NCI-H1105 treated with DMSO at 0.1 percent for 48 hours (cell line): ENCODE measurements at places on chromosomes 12 and 14.
A peak's percentile ranks its signal among the peaks of the same experiment; 100 is the strongest.

GRCh38 chr12:14185427-14186192, 179.9 kb upstream of the ATF7IP start:
- peak; percentile 51 for DNase-seq

GRCh38 chr12:5650829-5651461, 219.0 kb downstream of the NTF3 start:
- peak; percentile 99 for DNase-seq

GRCh38 chr14:25557466-25557865, 507.5 kb upstream of the STXBP6 start:
- DNase-seq = no peak

DNA sequence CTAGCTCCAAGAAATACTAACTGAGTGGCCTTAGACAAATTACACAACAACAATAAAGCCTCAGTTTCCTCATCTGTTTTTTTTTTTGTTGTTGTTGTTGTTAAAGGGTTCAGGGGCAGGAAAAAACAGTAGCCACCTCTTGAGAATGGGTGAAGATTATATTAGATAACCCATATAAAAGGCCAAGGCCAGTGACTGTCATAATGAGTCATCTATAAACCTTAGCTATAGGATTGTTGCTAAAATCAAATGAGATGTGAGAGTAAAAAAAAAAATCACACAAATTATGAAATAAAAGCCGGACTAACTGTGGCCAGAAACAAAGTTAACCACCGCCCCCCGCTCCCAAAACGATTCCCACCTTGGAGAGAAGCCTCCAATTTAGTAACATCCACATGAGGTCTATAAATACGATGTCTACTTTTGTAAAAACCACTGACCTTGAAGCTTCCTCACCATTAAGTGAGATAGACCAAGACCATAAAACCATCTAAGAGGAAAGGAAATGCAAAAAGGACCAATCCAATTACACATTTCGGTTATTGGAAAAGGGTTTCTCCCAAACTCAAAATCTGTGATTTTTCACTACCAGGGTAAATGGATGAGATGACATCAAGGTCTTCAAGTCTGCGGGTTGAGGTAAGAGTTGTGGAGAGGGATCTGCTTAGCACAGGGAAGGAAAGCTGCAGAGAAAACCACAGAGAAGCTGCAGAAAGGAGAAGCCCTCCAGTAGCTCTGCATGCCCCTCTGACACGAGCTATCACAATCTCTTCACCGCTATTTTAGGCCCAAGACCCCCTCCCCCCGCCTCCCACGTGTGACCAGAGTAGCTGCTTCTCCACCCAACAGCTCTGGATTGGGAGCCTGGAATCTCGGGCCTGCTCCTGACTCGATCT, 1.0 kb downstream of the NAA25 start:
- no peak for DNase-seq

DNA sequence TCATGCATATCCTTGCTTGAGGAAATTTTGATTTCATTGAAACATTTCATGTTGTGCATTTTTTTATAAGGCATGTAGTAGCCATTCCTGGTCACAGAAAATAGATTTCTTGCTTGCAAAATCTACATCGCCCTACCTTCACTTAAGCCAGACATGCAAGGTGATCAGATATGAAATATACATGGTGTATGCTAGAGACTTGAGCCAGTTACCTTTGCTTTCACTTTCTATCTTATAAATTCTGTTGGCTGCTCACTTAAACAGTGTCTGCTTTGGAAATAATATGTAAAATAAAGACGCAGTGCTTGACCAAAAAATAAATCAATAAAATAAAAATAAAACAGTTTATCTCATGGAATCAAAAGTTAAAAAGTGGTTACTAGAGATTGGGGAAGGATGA, 136.5 kb downstream of the LRFN5 start:
- DNase-seq = no peak

DNA sequence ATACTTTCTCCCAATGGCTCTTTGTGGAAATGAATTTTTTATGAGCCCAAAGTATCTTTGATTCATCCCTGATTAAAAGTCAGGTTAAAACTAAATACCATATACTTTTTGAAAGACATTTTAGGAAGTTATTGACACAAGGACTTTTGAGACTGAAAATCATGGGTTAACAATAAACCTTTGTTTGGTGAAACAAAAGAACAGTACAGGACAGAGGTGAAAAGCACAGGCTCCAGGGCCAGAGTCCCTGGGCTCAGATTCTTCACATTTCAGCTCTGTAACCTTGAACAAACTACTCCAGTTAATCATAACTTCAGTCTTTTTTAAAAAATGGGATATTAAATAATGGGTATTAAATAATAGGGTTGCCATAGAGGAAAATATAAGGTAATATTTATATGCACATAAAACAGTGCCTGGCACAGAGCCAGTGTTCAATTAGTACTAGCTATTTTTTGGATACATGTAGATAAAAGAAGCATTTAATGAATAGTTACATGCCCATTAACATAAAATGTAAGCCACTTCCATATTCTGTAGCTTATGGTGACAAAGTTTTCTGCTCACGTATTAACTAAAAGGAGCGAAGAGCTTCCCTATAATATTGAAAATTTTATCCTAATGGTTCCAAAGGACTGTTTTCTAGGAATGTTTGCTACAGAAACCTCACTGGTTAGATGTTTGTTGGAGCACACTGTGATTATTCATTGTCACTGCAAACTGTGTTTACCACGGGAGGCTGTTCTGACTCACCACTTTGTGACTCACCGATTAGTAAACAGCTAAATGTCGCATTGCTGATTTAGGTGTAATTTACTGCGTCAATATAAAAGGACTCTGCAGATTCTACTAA, 255.4 kb downstream of the DAD1 start:
- DNase-seq = peak; percentile 6
